ENCODE measurements at places on chromosomes 2 and 18. TPM values are rescaled to one million over a fixed set of nuclear protein-coding genes. Genes with fewer than 3 reads are reported as not detected.

DNA sequence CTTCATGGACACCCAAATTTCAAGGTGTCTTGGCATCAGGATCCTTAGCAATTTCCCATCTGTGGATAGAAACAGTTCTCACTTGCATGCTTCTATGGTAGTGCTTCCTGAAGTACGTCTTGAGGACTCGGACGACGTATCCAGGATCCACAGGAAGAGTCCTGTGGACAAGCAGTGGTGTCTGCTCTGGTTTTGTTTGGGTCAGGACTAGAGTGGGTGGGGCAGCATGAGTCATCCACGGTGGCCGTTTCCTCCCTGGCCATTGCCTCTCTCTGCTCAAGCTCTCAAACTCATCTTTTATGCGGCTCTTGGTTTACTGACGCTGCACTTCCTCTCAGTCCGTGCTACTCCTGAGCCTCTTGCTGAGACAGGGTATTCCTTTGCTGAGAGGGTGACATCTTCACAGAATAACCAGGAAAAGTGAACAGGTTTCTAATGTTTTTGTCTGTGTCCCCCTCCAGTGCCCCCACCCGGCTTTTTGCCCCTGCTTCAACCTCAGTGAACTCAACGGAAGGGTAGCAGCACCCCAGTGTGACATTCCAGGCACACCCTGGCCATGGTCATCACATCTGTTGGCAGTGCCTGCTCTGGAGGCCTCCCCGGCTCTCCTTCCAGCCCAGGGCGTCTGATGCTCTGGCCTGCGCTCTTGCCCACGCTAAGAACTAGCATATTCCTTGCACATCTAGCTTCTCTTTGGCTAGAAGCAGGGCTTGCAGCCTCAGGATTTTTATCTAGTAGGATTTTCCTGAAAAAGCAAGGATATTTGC lies 62.2 kb downstream of the ARMC9 start:
- H3K4me1 ChIP-seq = peaks cover 8% of the 10 kb centered on the region
- H3K27me3 ChIP-seq = no peaks in the 10 kb centered on the region
- no peak overlapping the region for H3K27ac ChIP-seq
- H3K36me3 ChIP-seq = peaks cover 20% of the 10 kb centered on the region
- H3K4me3 ChIP-seq = no peak overlapping the region
- DNase-seq = no peak

The ITGB6 gene
- polyA plus RNA-seq = 5.6 TPM

The TUBA4B gene
- 0.67 TPM for polyA plus RNA-seq

The ANKRD30BL gene
- 0.03 TPM for polyA plus RNA-seq

The ABCG5 gene
- polyA plus RNA-seq = 233 TPM

DNA sequence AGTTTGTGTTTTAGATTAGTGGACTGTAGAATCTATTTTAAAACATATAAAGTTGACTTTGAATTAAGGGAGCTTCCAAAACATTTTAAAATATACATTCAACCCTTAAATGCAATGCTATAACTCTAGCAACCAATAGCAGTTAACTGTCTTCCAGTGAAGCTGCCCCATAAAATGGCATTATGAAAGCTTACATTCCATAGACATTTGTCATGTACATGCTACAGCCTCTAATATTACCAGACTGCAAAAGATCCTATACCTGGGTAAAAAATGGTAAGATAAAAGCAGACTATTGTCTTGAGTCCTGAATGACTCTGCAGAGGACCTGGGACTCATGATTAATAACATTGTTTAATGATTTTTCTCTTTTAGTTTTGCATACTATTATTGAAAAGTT lies 489.4 kb downstream of the LRP1B start:
- no peak overlapping the region for H3K4me3 ChIP-seq
- no peaks in the 10 kb centered on the region for H3K36me3 ChIP-seq
- H3K27ac ChIP-seq = no peak overlapping the region
- no peaks in the 10 kb centered on the region for H3K4me1 ChIP-seq

- no peak overlapping the region for H3K27ac ChIP-seq
- no peaks in the 10 kb centered on the region for H3K36me3 ChIP-seq
- no peak overlapping the region for H3K4me3 ChIP-seq
- no peak for DNase-seq
Observed at GRCh38 chr18:9292047-9292446, 42.5 kb upstream of the TWSG1 start.

GRCh38 chr2:241224018-241224850 lies 35.8 kb downstream of the ANO7 start:
- no peaks in the 10 kb centered on the region for H3K4me1 ChIP-seq
- H3K27ac ChIP-seq = no peak overlapping the region
- DNase-seq = peak; percentile 77
- H3K36me3 ChIP-seq = peaks cover 13% of the 10 kb centered on the region
- H3K4me3 ChIP-seq = no peak overlapping the region

Data from small intestine (tissue), 16 donors.